ENCODE measurements at places on chromosomes 13 and 19. TPM values are rescaled to one million over a fixed set of nuclear protein-coding genes. Genes with fewer than 3 reads are reported as not detected.

Gene ELL
- total RNA-seq = 24.3 TPM

Gene IGFL2
- total RNA-seq = not detected

Gene CEACAM7
- total RNA-seq = not detected

Gene SERP2
- 0.65 TPM for total RNA-seq

Gene UQCR11
- 264 TPM for total RNA-seq

Gene RFPL4AL1
- total RNA-seq = not detected

Gene C13orf42
- not detected for total RNA-seq

Gene PDCD2L
- total RNA-seq = 38.2 TPM

Gene CBY2
- not detected for total RNA-seq

Gene ZNF177
- 0.48 TPM for total RNA-seq

Gene ZNF728
- total RNA-seq = not detected

Gene ZNF805
- 9.5 TPM for total RNA-seq

Gene ICAM5
- 2.2 TPM for total RNA-seq

Gene SGCG
- total RNA-seq = not detected

Gene TEX26
- total RNA-seq = not detected

Gene LILRA1
- not detected for total RNA-seq

Gene RBM26
- total RNA-seq = 64.7 TPM

Gene ZNF793
- 3.5 TPM for total RNA-seq

Gene ERICH4
- total RNA-seq = not detected

Gene TNNI3
- total RNA-seq = not detected

Gene STAP2
- total RNA-seq = 7.5 TPM

Gene CPB2
- not detected for total RNA-seq

Gene FCAR
- total RNA-seq = not detected

Gene ZNF442
- total RNA-seq = 2.5 TPM

Gene LYL1
- total RNA-seq = 1.8 TPM

Gene GAPDHS
- not detected for total RNA-seq

Gene TSKS
- total RNA-seq = 0.34 TPM

Gene GRK1
- not detected for total RNA-seq

Gene FAAP24
- total RNA-seq = 8.3 TPM

Gene DLEU7
- total RNA-seq = not detected

Gene CD33
- total RNA-seq = 0.13 TPM

Gene FXYD1
- not detected for total RNA-seq

Gene SLC6A16
- total RNA-seq = 0.57 TPM

Gene KASH5
- total RNA-seq = 0.15 TPM

Gene HRC
- not detected for total RNA-seq

Gene GPR4
- total RNA-seq = not detected

Gene VSTM1
- total RNA-seq = not detected

Gene GJB2
- 16.6 TPM for total RNA-seq

Gene TMEM205
- 29.3 TPM for total RNA-seq

Gene CLEC17A
- total RNA-seq = 1.2 TPM

Gene B3GNT3
- not detected for total RNA-seq

Gene SMIM44
- total RNA-seq = not detected

Gene MYO16
- not detected for total RNA-seq

Gene FPR1
- total RNA-seq = not detected

Gene ERCC2
- total RNA-seq = 27.0 TPM

Gene MBD3L3
- total RNA-seq = not detected

All from activated CD8-positive, alpha-beta memory T cell treated with anti-CD3 and anti-CD28 coated beads for 36 hours (primary cell).